Panc1 (cell line): ENCODE measurements at places on chromosomes 5 and 9. TPM values are rescaled to one million over a fixed set of nuclear protein-coding genes. Genes with fewer than 3 reads are reported as not detected.
A peak's percentile ranks its signal among the peaks of the same experiment; 100 is the strongest.

- no peaks in the 10 kb centered on the region for H3K36me3 ChIP-seq
- no peak overlapping the region for H3K4me3 ChIP-seq
- no peak for DNase-seq
- no peak overlapping the region for H3K27ac ChIP-seq
- H3K4me1 ChIP-seq: no peaks in the 10 kb centered on the region
- peaks cover 3% of the 10 kb centered on the region; the same call in 1 of the 2 replicates for H3K27me3 ChIP-seq
Measured at GRCh38 chr5:97106216-97106581, 36.2 kb downstream of the LIX1 start.

- H3K36me3 ChIP-seq: no peaks in the 10 kb centered on the region; the same call in 1 of the 2 replicates
- DNase-seq: no peak
- no peak overlapping the region for H3K27ac ChIP-seq
- H3K4me1 ChIP-seq: no peaks in the 10 kb centered on the region
Measured at GRCh38 chr9:137797206-137798120, 80.1 kb upstream of the CACNA1B start.

- H3K4me3 ChIP-seq: no peak overlapping the region
- DNase-seq: no peak
- no peaks in the 10 kb centered on the region for H3K4me1 ChIP-seq
- no peak overlapping the region for H3K27ac ChIP-seq
- no peaks in the 10 kb centered on the region for H3K36me3 ChIP-seq
Measured at GRCh38 chr5:142671266-142671665, 14.6 kb downstream of the FGF1 start.

DNA sequence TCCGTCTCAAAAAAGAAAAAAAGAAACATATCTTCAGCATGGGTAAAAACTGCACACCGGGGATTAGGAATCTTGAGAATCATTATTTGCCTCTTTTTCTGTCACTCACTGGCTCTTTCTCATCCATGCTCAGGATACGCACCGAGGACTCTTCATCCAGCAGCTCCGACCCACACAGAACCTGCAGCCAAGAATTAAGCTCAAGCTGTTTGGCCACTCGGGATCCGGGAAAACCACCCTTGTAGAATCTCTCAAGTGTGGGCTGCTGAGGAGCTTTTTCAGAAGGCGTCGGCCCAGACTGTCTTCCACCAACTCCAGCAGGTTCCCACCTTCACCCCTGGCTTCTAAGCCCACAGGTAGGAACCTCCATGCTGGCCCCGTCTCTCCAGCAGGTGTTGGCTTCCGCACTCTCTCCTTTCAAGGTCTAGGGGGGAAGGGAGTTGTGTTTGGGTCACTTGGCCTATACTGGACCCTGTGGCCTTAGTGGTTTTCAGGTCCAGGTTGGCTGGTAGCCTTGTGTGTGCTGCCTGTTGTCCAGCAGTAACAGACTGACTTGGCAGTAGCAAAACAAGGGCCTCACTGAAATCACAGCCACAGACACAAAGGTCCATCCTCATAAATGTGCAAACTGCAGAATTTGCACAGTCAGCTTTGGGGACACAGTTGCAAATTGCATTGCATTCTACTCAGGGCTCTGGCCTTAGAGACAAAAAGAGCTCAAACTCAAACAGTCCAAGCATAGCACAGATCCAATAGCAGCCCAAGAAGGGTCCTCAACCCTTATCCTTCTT is 44.5 kb upstream of the CTSL start:
- H3K27ac ChIP-seq: no peak overlapping the region
- H3K36me3 ChIP-seq: no peaks in the 10 kb centered on the region
- no peak for DNase-seq
- no peaks in the 10 kb centered on the region for H3K4me1 ChIP-seq

DNA sequence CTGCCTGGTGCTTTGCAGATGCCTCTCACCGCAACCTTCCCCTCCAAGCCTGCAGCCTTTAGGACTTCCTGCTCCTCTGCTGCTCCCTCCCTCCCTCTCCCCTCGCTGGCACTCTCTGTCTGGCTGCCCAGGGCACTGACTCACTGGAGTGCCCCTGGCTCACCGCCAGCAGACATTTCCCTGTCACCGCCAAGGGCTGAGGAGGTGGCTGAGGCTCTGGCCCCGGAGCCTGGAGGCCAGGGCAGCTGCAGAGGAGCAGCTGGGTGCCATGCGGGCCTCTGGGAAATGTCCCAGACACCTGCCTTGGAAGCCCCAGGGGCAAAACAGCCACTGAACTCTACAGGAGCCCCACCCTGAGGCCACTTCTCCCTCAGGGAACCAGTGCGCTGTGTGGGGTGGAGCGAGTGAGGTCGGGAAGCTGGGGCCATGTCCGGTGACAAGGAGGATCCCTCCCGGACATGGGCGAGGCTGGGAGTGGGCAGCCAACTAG is 53.4 kb downstream of the TENT4A start:
- no peaks in the 10 kb centered on the region; the same call in 1 of the 2 replicates for H3K36me3 ChIP-seq
- DNase-seq: peak; percentile 68
- peak overlapping the region; percentile 86 for H3K27ac ChIP-seq
- H3K4me3 ChIP-seq: no peak overlapping the region

GRCh38 chr9:26675035-26675434 is 217.6 kb downstream of the CAAP1 start:
- H3K27me3 ChIP-seq: no peaks in the 10 kb centered on the region
- no peaks in the 10 kb centered on the region for H3K4me1 ChIP-seq
- no peaks in the 10 kb centered on the region for H3K36me3 ChIP-seq
- no peak overlapping the region for H3K4me3 ChIP-seq
- DNase-seq: no peak

- DNase-seq: no peak
- no peaks in the 10 kb centered on the region for H3K36me3 ChIP-seq
- H3K27me3 ChIP-seq: no peaks in the 10 kb centered on the region; the same call in 1 of the 2 replicates
- no peaks in the 10 kb centered on the region for H3K4me1 ChIP-seq
- H3K27ac ChIP-seq: no peak overlapping the region
- H3K4me3 ChIP-seq: no peak overlapping the region
Measured at GRCh38 chr5:108720391-108720790, 27.3 kb upstream of the FER start.

DNA sequence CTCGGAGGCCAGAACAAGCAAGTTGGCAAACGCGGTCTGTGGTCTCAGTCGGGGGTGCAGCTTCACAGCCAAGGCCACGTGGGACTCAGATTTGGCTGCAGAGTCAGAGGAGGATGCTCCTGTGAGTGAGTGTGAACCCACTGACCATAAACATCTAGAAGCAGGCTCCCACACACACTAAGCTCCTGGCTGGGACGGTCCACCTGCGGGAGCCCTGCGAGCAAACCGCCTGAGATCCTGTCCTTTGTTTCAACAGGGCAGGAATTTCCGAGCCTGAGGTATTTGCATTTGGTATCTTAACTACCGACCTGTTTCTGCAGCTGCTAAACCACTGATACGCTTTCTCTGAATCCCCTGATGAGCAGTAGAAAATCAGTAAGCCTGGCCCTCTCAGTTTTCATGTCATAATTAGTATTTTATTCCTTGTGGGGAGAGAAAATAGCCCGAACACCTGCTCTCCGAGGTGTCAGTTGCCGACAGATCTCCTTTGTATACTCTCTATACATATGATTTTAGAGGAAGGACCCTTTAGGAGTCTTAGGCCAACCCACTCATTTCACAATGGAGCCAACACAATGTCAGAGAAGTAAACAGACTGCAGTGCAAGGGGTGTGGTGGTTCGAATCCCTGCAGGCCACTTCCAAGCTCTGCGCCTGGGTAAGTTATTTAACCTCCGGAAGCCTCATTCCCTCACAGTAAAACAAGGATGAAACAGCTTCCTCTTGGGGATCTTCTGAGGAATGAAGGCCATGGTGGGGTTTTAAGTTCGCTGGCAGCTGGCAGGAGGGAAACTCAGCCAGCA is 40.9 kb upstream of the PWWP2A start:
- no peaks in the 10 kb centered on the region for H3K36me3 ChIP-seq
- H3K4me3 ChIP-seq: no peak overlapping the region
- H3K27ac ChIP-seq: peak overlapping the region; percentile 39
- H3K4me1 ChIP-seq: peaks cover 18% of the 10 kb centered on the region
- DNase-seq: no peak

KCNMB1 gene
- not detected for total RNA-seq

DNA sequence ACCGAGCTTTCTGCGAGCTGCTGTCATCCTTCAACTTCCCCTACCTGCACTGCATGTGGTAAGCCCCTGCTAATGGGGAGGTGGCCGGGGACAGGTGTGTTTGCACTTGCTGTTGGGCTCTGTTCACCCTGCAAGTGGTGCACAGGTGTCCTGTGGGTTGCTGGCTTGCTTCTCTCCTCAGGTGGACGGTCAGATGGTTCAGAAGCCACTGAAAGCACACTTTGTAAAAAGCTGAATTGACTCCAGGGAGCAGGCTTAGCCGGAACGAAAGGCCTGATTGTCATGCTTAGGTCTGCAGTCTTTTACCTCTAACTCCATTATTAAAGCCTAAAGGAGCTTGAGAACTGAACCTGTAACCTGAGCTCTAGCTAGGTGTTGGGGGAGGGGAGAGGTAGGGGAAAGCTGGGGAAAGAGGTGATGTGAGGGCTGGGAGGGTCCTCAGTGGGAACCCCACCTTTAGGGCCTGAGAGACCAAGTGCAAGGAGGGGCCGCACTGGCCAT is 37.6 kb downstream of the ACER2 start:
- H3K4me1 ChIP-seq: no peaks in the 10 kb centered on the region
- no peaks in the 10 kb centered on the region for H3K36me3 ChIP-seq
- no peaks in the 10 kb centered on the region for H3K27me3 ChIP-seq

DNA sequence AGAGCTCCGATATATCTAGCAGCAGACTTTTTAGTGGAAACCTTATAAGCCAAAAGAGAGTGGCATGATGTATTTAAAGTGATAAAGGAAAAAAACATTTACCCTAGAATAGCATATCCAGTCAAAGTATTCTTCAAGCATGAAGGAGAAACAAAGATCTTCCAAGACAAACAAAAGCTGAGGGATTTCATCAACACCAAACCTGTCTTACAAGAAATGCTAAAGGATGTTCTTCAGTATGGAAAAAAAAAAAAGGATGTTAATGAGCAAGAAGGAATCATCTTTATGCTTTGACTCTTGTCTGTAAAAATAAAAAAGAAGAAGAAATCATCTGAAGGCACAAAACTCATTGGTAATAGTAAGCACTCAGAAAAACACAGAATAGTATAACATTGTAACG is 338.2 kb downstream of the TLE1 start:
- no peaks in the 10 kb centered on the region for H3K36me3 ChIP-seq
- no peaks in the 10 kb centered on the region for H3K27me3 ChIP-seq
- no peak overlapping the region for H3K4me3 ChIP-seq

- no peaks in the 10 kb centered on the region for H3K27me3 ChIP-seq
- DNase-seq: no peak
- no peak overlapping the region for H3K27ac ChIP-seq
- no peaks in the 10 kb centered on the region for H3K36me3 ChIP-seq
- no peaks in the 10 kb centered on the region for H3K4me1 ChIP-seq
- no peak overlapping the region for H3K4me3 ChIP-seq
Measured at GRCh38 chr5:21142791-21143190, 1154.8 kb upstream of the CDH18 start.

DBN1 gene
- 195 TPM for total RNA-seq

- DNase-seq: no peak
- H3K4me1 ChIP-seq: peaks cover 5% of the 10 kb centered on the region
- H3K4me3 ChIP-seq: no peak overlapping the region
- H3K27ac ChIP-seq: no peak overlapping the region
- H3K27me3 ChIP-seq: no peaks in the 10 kb centered on the region
- H3K36me3 ChIP-seq: no peaks in the 10 kb centered on the region
Measured at GRCh38 chr9:128153060-128153946, 4.0 kb downstream of the LCN2 start.

GRCh38 chr9:21744841-21745240 is 57.6 kb upstream of the MTAP start:
- no peaks in the 10 kb centered on the region for H3K36me3 ChIP-seq
- H3K27me3 ChIP-seq: no peaks in the 10 kb centered on the region

DNA sequence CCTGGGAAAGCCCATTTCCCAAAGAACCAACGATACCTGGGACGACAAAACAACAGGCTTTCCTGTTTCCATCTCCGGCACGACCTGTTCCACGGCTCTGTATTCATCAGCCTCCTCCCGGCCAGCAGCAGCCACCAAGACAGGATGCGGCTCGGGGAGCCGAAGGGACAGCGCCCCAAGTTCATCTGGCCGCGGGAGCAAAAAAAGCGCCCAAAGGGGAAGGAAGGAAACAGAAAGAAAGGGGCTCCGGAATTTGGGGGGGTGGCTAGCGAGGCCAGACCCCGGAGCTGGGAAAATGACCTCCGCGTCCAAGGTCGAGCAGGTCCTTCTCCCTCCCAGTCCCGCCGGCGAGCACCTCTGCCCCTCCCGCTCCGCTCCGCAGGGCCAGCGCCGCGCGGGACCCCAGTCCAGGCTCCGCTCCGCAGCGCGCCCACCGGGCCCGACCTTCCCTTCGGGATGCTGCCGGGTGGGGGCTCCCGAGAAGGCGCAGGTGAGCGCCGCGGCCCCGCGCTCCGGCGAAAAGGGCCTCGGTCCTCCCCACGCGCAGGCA is 608 bp downstream of the ELOVL7 start:
- H3K36me3 ChIP-seq: no peaks in the 10 kb centered on the region
- peaks cover 27% of the 10 kb centered on the region for H3K27me3 ChIP-seq
- H3K4me1 ChIP-seq: no peaks in the 10 kb centered on the region
- H3K27ac ChIP-seq: no peak overlapping the region

- H3K36me3 ChIP-seq: no peaks in the 10 kb centered on the region
- H3K4me3 ChIP-seq: no peak overlapping the region
- H3K27ac ChIP-seq: no peak overlapping the region
- no peak for DNase-seq
- H3K27me3 ChIP-seq: no peaks in the 10 kb centered on the region
Measured at GRCh38 chr5:151897020-151897552, 27.6 kb downstream of the GLRA1 start.

TXNDC8 gene
- not detected for total RNA-seq

DNA sequence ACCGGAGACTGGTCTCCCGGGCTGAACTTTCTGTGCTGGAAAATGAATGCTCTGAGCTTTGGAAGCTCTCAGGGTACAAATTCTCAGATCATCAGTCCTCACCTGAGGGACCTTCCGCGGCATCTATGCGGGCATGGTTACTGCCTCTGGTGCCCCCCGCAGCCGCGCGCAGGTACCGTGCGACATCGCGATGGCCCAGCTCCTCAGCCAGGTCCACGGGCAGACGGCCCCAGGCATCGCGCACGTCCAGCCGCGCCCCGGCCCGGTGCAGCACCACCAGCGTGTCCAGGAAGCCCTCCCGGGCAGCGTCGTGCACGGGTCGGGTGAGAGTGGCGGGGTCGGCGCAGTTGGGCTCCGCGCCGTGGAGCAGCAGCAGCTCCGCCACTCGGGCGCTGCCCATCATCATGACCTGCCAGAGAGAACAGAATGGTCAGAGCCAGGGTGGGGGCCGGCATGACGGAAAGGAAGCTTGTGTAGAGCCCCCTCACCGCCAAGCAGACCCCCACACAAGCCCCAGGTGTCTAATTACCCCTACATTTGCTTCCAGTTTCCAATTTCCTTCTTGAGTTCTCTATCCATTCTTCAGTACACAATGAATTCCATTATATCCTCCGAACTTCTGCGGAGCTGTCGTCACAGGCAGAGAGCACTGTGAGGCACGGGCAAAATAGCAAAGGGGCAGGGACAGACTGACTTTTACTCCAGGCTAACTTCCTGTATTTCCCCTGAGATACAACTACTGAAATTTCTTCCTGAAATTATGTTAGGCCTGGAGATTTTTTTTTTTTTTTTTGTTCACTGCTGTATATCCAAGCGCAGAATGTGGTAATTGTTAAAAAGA is 23.2 kb downstream of the CDKN2A start:
- H3K36me3 ChIP-seq: no peaks in the 10 kb centered on the region
- H3K4me3 ChIP-seq: no peak overlapping the region
- no peaks in the 10 kb centered on the region for H3K4me1 ChIP-seq
- H3K27ac ChIP-seq: no peak overlapping the region

- DNase-seq: no peak
- H3K36me3 ChIP-seq: no peaks in the 10 kb centered on the region
- no peaks in the 10 kb centered on the region for H3K27me3 ChIP-seq
- H3K4me3 ChIP-seq: no peak overlapping the region
Measured at GRCh38 chr5:116289276-116289675, 204.5 kb downstream of the COMMD10 start.

GRCh38 chr5:160188141-160189015 is 40.9 kb upstream of the FABP6 start:
- peak overlapping the region; percentile 38 for H3K4me3 ChIP-seq
- no peaks in the 10 kb centered on the region for H3K36me3 ChIP-seq
- peak overlapping the region; percentile 85 for H3K27ac ChIP-seq
